ENCODE measurements at places on chromosomes 12 and 14. TPM values are rescaled to one million over a fixed set of nuclear protein-coding genes. Genes with fewer than 3 reads are reported as not detected.

Gene IL26
- not detected for total RNA-seq

Gene PROX2
- total RNA-seq: not detected

Gene CCDC38
- total RNA-seq: not detected

Gene CD4
- 3.3 TPM for total RNA-seq

DNA sequence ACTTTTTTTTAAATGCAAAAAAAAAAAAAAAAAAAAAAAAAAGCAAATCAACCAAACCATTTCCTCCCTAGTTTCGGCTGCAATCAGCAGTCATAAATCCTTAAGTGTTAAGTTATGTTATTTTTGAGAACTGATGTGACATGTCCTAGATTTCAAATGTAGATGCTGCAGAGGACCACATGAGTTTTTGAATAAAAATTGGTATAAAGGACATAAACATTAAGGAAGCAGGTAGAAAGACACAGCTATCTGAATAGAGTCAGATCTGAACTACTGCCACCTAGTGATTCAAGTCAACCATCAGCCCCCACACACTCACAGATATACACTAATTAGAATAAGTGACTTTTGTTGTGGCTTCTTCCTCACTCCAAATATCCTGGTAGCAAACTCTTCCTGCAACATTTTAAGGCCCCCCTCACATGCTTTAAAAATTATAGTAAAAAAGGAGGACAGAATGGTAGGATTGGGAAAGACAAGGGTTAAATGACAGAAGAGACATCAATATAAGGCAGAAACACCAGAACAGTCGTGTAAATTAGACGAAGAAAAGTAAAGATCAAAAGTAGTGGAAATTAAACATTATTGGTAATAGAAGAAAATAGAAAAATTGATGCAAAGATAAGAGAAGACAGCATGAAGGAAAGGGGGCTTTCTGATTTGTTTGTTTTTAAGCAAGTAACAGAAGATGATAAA is 394.5 kb upstream of the ATP2B1 start:
- DNase-seq: peak; percentile 17

DNA sequence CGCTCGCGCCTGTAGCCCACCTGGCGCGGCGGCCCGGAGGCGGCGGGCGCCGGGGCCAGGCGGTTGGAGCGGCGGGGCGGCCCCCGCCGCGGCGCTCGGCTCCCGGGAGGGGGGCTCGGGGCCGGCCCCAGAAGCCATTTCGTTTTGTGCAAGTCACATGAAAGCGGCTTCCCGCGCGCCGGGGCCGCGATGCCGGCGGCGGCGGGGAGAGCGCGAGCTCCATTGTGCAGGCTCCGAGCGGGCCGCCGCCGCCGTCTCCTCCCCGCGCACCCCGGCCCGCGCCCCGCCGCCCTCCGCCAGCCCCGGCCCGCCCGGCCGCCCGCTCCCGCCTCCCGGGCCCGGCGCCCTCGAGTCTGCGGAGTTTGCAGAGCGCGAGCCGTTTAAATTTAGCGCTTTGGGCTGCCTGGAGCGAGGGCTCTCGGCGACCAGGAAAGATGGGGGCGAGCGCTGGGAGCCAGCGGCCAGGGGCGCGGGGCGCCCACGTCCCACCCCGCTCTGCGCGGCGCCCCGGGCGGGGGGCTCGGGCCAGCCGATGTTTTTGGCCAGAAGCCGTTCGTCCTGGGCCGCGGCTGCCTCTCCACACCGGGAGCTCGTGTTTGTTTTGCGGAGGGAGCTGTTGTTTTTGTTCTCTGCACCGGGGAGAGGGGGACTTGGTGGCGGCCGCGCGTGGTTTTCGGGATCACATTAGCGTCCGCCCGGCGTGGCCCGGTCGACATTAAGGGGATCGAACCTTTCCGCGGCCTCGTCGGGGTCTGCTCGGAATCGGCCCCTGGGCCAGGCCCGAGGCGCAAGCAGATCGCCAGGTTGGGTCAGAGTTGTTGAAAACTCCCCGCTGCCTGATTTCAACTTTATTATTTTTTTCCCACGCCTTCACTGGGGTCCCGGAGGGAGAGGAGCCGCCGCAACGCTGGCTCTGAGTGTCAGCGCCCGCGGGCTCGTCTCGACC is 982 bp downstream of the BCL7A start:
- DNase-seq: peak; percentile 47

GRCh38 chr14:93939304-93940229 is 12.4 kb downstream of the FAM181A start:
- DNase-seq: peak; percentile 72

- DNase-seq: no peak
These were observed 109.6 kb downstream of the RMST start for GRCh38 chr12:97572220-97572619.

GRCh38 chr14:76109087-76109880 is 42.4 kb upstream of the GPATCH2L start:
- DNase-seq: no peak

- no peak for DNase-seq
These were observed 4.5 kb upstream of the HOXC11 start for GRCh38 chr12:53968214-53969127.

DNA sequence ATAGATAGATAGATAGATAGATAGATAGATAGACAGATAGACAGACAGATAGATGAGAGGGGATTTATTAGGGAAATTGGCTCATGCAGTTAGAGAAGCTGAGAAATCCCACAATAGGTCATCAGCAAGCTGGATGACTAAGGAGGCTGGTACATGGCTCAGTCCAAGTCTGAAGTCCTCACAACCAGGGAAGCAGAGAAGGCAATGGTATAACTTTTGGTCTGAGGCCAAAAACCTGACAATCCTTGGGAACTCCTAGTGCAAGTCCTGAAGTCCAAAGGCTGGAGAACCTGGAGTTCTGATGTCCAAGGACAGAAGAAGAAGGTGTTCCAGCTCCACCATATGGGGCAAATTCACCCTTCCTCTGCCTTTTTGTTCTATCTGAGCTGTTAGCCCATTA is 517.6 kb upstream of the ATP2B1 start:
- no peak for DNase-seq

- DNase-seq: no peak
These were observed 360.9 kb downstream of the ADGRD1 start for GRCh38 chr12:131314524-131315090.

DNA sequence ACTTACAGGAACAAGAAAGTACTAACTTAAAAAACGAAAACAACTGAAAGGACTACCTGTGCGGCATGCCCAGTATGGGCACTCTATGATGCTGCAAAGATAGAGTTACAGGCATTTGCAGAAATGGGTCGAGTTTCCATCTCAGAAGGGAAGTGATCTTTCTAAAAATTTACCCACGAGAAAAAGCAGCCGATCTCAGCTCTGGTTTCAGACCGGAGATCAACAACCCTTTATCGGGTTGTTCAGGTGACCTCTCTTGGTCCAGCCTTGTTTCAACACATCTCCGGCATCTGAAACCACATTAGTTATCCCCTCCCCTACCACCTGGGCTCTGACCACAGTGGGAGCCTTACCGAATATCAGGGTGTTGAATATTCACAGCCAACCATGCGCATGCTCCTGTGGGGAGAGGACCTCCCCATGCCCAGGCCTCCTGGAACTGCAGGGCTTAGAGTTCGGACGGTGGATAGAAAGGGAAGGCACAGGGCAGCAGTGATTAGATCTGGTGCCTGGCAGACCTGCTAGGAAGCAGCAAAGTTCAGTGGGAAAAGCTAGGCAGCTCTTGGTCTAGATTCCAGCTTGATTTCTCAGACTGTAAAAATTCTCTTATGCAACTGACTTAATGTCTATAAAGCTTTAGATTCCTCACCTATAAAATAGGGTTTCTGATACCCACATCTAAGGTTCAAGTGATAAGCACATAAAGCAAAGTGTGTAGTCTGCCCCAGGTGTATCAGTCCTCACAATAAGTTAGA is 906.0 kb downstream of the VRK1 start:
- no peak for DNase-seq

Data from cerebellum (tissue), 4 donors.